ENCODE measurements at places on chromosomes 1 and 21.

- no peak for DNase-seq
Measured at GRCh38 chr1:189764391-189765320, 713.0 kb downstream of the BRINP3 start.

- no peak for DNase-seq
Measured at GRCh38 chr1:192506741-192507155, 68.8 kb upstream of the RGS1 start.

- DNase-seq: no peak
Measured at GRCh38 chr1:167499106-167499505, 19.2 kb downstream of the CD247 start.

- DNase-seq: no peak
Measured at GRCh38 chr1:63643926-63644325, 50.7 kb downstream of the PGM1 start.

DNA sequence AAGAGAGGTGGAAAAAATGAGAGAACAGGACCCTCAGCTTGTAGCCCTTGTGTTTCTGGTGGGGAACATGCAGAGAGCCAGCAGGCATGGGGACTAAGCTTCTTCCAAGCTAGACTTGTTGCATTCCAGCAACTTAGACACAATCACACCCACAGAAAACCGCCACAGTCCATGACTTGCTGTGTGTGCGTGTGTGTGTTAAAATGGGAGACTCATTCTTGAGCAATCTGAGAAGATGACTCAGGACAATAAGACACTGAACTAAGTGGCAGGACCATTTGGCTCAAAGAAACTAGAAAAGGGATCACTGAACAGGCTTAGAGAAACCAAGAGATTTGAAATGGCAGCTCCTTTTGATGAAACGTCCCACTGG lies 78.0 kb downstream of the HLX start:
- DNase-seq: no peak

DNA sequence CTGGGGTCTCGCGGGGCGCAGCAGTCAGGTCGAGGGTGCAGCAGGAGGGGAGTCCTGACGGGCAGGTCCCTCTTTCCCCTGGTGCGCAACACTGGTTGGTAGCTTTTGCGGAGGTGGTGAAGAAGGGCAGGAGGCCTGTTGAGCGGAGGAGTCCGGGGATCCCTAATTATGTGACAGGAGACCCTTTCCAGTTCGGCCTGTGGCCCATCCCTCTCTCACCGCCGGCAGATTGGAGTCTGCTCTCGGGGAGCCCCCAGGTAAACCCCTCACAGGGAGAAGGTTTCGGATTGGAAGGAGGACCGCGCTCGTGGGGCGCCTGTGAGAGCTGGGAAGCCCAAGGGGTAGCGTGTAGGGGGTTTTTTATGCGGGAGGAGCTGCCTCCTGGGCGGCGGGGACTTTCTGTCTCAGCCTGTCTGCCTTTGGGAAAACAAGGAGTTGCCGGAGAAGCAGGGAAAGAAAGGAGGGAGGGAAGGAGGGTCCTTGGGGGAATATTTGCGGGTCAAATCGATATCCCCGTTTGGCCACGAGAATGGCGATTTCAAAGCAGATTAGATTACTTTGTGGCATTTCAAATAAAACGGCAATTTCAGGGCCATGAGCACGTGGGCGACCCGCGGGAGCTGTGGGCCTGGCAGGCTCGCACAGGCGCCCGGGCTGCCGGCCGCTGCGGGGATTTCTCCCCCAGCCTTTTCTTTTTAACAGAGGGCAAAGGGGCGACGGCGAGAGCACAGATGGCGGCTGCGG lies 9.5 kb downstream of the SIM2 start:
- no peak for DNase-seq

DNA sequence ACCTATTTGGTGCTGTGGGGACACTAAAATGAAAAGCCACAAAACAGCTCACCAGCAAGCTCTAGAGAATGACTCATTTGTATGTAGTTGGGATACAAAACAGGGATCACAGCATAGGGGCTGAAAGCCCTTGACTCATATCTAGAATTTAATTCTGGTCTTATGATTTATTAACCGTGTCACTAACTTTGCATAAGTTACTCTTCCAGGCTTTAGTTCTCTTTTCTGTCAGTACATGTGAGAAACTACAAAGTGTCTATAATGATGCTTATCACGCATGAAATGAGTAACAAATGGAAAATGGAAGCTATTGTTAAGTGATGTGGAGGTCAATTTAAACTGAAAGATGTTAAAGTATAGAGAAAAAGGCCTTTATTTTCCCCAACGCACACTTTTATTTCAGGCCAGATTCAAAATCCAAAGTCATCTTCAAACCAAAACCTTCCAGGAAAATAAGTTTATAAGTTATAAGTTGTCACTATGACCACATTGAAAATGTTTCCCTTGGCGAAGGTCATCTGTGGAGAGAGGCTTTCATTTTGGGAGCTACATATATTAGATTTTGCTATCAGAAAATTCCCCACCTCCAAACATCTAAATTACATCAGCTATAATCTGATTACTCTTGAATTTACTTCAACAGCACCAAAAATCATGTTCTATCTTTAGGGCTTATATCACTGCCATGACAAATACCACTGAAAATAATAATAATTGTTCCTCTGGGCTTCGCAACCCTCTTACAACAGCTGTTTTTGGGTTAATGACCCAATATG lies 430.5 kb downstream of the MRPL39 start:
- no peak for DNase-seq

DNA sequence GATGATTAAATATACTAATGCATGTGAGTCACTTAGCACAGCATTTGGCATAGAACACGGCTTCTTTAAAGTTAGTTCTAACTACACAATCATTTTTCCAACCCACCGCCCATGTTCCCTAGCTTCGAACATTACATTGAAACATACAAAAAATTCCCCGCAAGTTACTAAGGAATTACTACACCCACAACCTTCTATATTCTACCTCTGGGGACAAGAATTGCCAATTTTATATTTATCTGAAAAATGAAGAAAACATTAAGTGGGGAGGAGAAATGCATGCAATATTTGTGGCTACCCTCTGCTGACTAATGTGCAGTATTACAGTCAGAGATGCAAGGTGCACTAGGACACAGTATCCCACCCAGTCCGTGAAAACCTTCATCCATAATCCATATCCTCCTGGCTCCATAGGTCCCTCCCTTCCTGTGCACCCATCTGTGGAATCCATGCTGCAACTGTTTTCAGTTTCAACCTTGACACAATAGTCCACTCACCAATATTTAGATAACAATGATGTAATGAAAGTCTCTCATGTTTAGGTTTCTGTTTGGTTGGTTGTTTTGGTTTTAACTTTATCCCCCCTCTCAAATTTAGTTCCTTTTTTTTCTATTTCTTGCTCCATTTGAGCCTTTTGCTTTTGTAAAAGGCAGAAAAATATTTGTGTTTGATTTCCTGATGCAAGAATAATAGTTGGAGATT lies 31.6 kb downstream of the RGS5 start:
- no peak for DNase-seq

GRCh38 chr1:94989398-94989797 lies 62.5 kb upstream of the CNN3 start:
- no peak for DNase-seq

- no peak for DNase-seq
Measured at GRCh38 chr1:41608211-41608610, 123.7 kb upstream of the EDN2 start.

GRCh38 chr1:197776351-197777105 lies 1.2 kb upstream of the DENND1B start:
- DNase-seq: no peak

- no peak for DNase-seq
Measured at GRCh38 chr21:17732306-17732705, 86.8 kb downstream of the C21orf91 start.

GRCh38 chr1:220457957-220458609 lies 69.9 kb upstream of the MARK1 start:
- DNase-seq: no peak

DNA sequence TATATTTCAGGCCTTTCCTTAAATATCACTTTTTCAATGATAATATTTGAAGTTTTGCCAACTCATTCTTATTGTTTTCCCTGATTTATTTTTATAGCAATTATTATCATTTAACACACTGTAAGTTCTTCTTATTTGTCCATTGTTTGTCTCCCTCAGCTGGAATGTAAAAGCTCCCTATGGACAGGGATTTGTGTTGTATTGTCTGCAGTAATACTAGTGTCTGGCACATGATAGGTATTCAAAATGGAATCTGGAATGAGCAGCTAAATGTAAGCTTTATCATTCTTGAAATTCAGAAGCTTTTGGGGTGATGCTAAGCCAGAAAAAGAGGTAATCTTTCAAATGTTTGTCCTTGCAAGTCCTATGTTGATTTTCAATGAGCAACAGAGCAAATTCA lies 112.1 kb downstream of the NEGR1 start:
- DNase-seq: no peak

GRCh38 chr1:42740851-42741580 lies 980 bp upstream of the CLDN19 start:
- DNase-seq: no peak

- DNase-seq: no peak
Measured at GRCh38 chr1:166511761-166512160, 327.5 kb upstream of the POGK start.

DNA sequence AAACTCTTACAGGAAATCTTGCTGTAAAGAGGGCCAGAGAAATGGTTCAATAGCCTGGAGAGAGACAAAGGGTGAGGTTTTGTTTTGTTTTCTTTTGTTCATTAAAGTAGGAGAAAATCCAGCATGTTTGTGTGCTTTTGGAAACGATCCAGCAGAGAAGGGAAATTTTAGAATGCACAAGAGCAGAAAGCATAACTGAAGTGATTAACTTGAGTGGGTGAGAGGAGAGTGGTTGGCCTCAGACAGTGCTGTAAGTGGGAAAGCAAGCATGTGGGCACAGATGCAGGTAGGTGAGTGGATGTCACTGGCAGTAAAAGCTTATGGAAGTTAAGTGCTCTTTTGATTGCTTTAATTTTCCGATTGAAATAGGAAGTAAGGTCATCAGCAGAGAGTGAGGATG lies 50.2 kb downstream of the EEIG2 start:
- DNase-seq: no peak

DNA sequence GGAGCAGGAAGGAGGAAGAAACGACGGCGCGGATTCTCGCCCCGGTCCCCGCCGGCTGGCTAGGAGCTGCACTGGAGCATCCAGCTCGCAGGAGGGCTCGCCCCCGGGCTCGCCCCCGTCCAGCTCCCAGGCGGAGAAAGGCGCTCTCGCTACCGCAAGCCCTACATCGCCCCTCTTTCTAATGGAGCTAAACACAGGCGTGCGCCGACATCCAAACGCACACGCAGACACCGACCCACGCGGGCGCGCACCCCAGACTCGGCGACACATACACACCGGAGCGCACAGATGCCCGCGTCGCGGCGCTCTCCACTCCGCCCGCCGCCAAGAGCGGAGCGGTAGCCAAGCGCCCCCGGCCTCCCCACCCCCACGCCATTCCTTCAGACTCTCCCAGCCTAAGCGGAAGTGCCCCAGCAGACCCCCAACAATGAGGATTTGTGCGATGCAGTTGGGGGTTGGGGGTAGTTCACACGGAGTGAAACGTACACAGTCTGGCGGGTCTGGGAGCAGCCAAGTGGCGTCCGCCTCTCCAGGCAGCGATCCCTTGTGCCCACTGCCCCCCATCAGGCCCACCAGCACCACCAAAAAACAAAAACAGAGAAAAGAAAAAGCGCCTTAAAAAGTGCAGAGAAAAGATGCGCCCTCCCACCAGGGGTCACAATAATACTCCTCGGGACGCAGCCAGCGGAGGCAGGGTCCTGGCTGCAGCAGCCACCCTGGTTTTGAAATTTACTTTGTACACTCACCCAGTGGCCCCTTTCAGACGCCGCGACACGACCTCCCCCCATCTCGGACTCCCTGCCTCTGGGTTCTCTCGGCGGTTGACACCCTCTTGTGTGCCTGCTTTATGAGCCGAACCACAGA lies 1.4 kb downstream of the DAB1 start:
- DNase-seq: no peak

DNA sequence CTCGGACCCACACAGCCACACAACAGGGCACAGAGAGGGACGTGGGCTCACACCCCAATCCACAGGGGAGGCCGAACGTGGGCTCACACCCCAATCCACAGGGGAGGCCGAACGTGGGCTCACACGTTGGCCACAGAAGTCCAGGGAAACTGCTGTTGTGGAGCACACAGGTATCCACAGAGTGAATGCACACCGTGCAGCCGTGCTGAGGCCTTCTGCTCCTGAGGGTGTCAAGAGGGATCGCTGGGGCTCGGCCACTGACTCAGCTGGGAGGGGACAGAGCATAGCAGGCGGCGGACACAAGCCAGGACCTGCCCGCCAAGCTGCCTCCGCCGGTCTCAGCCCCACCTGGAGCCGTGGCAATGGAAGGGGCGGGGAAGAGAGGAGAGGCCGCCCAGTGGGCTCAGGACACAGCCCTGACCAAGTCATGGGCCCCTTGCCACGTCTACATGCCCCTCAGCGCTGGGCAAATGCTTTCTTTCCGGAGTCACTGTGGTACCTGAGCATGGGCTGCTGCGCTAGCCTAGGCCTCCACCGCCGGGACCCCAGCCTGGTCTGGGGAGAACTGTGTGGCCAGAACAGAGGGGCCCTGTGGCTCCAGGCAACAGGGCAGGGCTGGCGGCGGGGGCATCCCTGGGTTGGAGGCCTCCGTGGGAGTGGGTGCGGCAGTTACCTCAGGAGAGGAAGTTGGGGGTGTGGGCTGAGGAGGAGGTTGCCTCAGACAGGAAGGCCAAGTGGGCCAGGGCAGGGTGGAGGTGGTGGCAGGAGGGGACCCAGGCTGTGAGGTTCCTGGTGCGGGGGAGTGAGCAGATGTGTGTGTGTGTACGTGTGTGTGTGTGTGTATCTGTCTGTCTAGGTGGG lies 1.2 kb downstream of the SYTL1 start:
- DNase-seq: no peak

GRCh38 chr1:207808322-207808705 lies 56.5 kb downstream of the CD46 start:
- no peak for DNase-seq

DNA sequence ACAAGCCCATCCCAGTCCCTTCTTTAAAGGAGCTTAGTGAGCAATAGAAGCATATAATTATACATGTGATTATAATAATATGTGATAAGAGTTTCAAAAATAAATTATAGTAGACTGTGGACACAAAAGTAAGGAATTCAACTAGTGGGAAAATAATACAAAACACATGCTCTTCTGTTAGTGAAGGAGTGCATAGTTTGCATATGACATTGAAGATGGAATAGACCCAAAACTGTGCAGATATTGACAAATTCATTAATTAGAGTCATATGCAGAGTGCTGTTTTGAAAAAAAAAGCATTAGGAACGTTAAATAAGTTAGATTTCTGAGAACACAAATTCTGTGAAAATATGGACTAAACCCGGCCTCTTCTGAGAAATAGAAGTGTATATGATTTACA lies 278.8 kb downstream of the ASTN1 start:
- DNase-seq: no peak

- no peak for DNase-seq
Measured at GRCh38 chr21:45078877-45079281, 4.5 kb downstream of the ADARB1 start.
